ENCODE measurements at places on chromosomes 7 and 10.
A peak's percentile ranks its signal among the peaks of the same experiment; 100 is the strongest.

DNA sequence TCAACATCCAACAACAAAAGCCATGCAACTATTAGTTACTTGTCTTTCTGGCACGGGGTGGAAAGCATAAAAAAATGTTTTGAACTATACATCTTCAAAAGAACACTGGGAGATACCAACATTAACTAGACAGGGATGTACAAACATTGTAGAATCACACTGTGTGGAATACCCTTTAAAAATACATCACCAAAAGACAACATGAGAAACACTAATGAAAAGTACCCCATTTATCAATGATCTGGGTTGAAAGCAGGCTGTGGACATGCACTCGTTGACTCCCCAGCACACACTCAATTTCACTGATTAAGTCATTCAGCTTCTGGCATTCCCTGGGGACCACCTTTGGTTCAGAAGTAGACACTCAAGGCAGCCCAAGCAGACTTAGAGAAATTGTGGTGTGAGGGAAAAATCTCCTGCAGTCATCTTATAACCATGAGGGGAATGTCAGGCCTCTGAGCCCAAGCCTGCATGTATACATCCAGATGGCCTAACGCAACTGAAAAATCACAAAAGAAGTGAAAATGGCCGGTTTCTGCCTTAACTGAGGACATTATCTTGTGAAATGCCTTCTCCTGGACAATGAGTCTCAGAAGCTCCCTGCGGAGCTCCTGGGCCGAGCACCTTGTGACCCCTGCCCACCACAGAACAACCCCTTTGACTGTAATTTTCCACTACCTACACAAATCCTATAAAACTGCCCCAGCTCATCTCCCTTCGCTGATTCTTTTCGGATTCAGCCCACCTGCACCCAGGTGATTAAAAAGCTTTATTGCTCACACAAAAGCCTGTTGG is 53.0 kb downstream of the CACUL1 start:
- peak; percentile 34 for DNase-seq

DNA sequence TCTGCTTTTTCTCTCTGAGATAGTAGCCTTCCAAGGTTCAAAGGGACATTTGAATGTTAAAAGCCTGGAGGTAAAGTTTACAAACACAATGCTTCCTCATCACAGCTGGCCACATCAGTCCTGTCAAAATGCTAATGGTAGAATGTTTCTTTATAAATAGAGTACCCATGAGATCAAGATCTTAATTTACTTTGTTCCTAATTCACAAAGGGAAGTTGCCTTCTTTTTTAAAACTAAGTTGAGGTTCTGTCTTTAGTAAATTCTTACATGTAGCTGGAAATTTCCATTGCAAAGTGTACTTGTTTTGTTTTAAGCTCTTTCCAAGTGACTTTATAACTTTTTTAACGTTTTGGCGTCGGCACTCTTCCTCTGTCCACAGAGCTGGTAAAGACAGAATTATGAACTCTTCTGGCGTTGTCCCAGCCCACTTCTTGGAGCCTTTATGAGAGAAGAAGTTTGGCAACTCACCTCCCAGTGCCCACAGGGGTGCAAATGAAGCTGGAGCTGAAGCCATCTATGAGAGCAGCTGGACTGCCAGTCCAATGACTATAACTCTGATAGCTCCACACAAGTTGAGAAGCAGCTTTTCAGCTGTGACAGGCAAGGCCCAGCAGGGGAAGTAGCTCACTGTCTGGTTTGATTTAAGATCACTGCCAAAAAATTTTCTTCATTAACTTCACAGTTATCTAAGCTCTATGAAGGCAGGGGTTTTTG is 23.3 kb downstream of the FZD1 start:
- peak; percentile 4 for DNase-seq

DNA sequence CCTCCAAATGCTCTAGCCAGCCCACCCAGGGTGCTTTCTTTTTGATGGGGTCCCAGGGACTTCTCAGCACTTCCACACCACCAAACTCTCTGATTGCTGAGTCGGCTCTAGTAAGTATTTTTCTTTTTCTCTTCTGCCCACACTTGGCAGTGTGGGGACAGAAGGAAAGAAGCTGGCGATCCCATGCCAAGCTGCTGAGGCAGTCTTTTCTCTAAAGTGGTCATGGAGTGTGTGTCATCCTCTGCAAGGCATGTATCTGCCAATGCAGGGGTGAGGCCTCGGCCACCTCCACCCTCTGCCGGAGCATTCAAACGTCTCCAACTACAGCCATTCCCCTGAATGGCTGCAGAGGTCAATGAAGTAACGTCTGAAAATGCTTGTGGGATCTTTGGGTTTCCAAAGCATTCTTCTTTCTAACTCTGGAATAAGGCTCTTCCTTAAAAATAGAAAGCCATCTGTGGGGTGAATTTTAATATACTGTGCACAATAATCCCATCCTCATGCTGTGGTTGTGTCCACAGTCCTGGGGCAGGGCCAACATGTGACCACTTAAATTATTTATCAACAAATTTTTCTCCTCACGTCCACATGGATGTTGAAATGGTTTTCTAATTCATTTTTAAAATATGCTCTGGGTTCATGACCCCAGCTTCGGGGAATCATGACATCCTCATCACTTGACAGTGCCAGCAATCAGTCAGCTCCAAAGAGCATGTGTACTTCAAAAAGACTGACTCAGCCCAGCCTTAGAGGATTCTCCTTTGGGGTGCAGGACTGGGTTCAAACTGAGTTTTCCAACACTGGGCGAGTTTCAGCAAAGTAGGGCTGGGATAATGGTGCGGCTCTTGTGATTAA is 171.3 kb upstream of the ITGB1 start:
- DNase-seq, result peak; percentile 95

DNA sequence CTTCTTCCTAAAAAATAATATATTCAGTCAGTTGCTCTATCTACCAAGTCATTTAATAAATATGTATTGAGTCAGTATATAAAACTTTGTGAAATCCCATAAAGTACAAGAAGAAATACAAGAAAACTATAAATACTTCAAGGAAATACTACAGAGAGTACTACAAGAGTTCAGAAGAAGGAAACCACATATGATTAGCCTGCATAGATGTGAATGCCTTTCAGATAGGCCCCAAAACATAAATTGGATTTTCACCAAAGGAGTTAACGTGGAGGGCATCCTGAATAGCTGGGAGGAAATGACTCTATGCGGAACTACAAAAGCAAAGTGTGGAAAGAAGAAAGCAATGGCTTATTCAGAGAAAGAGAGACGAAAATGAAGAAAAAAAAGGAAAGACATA is 120.1 kb downstream of the LRRN3 start:
- DNase-seq, result peak; percentile 75

DNA sequence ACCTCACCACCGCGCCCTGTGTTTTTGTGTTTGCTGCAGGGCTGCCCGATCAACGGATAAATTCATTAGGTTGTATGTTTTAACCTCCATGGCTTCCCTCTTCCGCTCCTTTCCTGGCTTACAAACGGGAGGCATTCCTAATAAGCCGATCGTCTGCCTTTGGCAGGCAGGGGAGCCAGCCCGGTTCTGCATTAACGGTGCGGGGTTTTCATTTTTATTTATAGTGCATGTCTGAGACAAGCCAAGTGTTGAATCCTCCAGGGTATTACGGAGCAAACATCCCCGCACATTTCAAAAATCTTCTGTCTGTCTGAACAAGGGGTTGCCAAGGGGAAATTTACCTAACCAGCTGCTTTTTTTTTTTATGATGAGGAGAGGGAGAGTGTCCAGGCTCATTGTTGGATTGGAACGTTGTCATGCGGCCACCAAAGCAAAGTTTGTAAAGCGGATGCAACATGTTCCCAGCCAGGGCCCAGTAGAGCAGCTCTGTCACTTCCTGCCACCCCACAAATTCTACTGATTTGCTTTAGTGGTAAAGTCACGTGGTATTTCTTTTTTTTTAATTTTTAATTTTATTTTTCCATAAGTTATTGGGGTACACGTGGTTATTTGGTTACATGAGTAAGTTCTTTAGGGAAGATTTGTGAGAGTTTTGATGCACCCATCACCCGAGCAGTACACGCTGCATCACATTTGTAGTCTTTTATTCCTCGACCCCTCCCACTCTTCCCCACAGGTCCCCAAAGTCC is 92.3 kb upstream of the BAIAP2L1 start:
- no peak for DNase-seq

- peak; percentile 28 for DNase-seq
Observed at GRCh38 chr10:3784510-3785250, at the start of gene KLF6. Gene KLF6 (minus strand): TSS chr10:3785209. CDS start chr10:3785014, 195 bp downstream.

DNA sequence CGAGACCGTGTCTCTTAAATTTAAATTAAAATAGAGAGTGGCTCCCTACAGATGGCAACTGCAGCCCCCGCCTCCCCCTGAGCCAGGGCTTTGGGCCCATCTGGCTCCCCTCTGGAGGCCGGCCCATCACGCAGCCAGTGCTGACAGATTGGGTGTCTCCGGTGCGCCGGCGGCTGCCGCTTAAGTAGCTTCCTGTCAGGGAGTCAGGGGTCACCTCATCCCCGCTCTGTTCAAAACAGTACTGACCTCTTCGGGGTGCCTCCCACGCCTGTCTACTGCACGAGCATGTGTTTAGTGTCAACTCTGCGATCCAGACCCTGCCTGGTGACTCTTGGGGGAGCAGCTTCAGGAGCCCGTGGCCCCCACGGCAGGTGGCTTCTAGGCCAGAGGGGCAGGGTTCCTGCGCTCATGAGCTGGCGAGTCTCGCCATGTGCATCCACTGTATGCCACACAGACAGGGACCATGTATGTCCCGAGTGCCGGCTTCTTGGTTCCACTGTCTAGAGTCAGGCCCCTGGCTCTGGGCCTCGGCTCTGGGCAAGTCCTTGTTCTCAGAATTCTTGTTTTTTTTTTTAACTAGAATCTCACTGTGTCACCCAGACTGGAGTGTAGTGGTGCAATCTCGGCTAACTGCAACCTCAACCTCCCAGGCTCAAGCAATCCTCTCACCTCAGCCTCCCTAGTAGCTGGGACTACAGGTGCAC is 36.1 kb downstream of the KCTD7 start:
- no peak for DNase-seq

GRCh38 chr10:129059977-129060376 is 407.1 kb upstream of the MGMT start:
- DNase-seq, result no peak

DNA sequence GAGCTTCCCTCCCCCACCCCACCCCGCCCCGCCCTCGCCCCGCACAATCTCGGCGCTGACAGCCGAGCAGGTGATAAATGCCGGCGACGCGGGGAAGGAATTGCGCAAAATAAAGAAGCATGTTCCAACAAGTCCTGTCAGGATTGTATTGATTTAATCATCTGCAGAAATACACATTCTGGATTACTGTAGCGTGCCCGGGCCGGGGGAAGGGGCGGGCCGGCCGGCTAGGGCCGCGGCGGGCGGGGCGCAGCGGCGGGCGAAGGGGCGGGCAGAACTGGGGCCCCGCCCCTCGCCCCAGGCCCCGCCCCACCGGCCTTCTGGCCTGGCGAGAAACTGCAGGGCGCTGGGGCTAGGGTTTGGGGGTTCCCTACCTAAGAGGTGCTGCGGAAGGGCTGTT is 88.9 kb upstream of the PAX2 start:
- DNase-seq, result no peak

- DNase-seq, result no peak
Observed at GRCh38 chr10:104262055-104262454, 6.9 kb upstream of the GSTO2 start.

GRCh38 chr7:9026121-9026520 is 592.7 kb downstream of the NXPH1 start:
- no peak for DNase-seq

DNA sequence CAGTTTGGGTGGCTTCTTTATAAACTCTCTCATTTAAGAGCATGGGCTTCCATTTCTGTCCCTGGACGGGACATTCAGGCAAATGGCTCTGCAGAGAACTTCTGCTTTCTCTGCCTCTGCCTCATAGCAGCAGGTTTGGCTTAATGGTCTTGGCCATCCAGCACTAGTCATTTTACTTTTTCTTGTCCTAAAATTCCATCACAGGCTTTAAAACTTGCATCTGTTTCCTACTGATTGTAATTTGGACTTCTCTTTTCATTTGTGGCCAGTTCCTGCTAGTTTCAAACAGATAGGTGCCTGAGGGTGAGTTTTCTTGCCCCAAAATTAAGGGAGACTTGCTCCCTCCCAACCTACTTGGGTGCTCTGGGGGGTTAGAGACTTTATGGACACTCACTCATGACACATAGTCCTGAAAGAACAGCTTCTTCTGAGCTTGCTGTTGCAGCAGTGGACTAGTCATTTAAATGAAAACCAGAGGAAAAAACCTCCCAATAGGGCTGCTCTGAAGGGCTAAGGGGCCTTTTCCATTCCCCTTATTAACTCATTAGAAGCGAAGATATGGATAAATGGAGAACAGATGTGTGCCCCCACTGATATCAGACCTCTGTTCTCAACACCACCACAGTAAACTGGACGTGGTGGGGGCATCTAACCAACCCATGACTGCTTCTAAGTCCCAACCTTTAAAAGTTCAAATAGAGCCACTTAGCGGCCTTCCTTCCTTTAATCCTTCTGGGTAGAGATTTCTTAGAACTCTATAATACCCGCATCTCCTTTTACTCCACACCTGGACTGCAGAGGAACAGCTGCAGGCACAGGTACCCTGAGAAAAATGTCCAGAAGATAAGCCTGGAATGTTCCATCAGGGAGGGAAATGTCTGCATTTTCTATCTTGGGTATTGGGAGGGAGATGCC is 38.8 kb downstream of the SVOPL start:
- DNase-seq, result no peak

DNA sequence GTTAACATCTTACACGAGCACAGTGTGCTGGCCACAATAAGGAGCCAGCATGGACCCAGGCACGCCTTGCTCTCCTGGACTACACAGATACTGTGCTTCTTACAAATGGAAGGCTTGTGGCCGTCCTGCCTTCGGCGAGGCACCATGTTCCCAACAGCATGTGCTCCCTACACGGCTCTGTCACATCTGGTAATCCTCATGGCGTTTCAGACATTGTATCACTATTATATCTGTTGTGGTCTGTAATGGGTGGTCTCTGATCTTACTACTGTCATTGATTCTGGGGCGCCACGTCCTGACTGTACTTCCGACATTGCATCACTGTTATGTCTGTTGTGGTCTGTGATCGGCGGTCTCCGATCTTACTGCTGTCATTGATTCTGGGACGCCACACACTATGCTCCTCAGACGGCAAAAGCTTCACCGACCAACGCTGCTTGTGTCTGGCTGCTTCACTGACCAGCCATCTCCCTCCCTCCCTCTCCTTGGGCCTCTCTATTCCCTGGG is 195.4 kb downstream of the MAD1L1 start:
- peak; percentile 44 for DNase-seq

DNA sequence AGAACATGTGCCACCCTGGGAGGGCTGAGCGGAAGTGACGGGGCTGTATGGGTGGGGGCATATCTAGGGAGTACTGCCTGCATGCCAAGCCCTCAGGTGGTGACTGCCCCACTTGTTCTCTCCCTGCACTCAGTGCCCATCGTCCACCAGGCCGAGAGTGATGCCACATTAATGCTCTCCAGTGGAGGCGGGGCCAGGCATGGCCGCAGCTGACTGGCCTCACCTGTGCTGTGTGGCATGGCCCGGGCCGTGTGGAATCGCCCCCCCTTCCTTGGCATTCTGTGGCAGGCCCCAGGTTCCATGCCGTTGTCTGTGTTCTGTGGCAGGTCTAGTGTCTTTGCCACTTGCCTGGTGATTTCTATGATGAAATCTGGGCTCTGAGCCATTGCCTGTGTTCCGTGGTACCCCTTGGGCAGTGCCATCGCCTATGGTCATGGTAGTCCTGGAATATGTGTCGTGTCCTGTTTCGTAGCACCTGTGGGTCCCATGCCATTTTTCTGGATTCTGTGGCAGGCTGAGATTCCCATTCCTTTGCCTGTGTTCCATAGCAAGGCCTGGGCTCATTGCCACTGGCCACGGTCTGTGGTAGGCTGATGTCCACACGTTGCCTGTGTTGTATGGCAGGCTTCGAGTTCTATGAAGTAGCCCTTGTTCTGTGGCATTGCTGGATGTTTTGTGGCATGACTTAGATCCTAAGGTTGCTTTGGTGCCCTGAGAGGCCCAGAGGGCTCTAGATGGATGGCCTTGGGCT is 8.9 kb downstream of the FLNC start:
- DNase-seq, result no peak

Measured in IMR-90 (cell line).